ENCODE measurements at places on chromosomes 5 and 9. TPM values are rescaled to one million over a fixed set of nuclear protein-coding genes. Genes with fewer than 3 reads are reported as not detected.

The IFNB1 gene
- not detected for total RNA-seq

The GRM6 gene
- not detected for total RNA-seq

The FRRS1L gene
- not detected for total RNA-seq

The IFNA21 gene
- total RNA-seq = not detected

The MFAP3 gene
- total RNA-seq = 25.0 TPM

The CMYA5 gene
- total RNA-seq = 0.30 TPM

The WNT8A gene
- not detected for total RNA-seq

The TMEM252 gene
- not detected for total RNA-seq

The LCN2 gene
- not detected for total RNA-seq

The ANXA2R gene
- 26.2 TPM for total RNA-seq

The CDX1 gene
- total RNA-seq = not detected

The LRRC19 gene
- not detected for total RNA-seq

The FOXD4L4 gene
- total RNA-seq = 0.23 TPM

The ANKRD18B gene
- 1.9 TPM for total RNA-seq

Measured in T-helper 2 cell treated with Interferon-gamma antibody and Interleukin-4, amounts not matched to agents 100 ng/mL and 5 ng/mL, for 36 hours (primary cell).